ENCODE measurements at places on chromosomes 1 and 21.

- DNase-seq: no peak
These were observed 88.6 kb upstream of the ZC3H11B start for GRCh38 chr1:219701476-219701875.

- DNase-seq: no peak
These were observed 486.9 kb upstream of the DAB1 start for GRCh38 chr1:57910782-57911181.

GRCh38 chr1:46772571-46772970 is 26.3 kb upstream of the CYP4B1 start:
- no peak for DNase-seq

DNA sequence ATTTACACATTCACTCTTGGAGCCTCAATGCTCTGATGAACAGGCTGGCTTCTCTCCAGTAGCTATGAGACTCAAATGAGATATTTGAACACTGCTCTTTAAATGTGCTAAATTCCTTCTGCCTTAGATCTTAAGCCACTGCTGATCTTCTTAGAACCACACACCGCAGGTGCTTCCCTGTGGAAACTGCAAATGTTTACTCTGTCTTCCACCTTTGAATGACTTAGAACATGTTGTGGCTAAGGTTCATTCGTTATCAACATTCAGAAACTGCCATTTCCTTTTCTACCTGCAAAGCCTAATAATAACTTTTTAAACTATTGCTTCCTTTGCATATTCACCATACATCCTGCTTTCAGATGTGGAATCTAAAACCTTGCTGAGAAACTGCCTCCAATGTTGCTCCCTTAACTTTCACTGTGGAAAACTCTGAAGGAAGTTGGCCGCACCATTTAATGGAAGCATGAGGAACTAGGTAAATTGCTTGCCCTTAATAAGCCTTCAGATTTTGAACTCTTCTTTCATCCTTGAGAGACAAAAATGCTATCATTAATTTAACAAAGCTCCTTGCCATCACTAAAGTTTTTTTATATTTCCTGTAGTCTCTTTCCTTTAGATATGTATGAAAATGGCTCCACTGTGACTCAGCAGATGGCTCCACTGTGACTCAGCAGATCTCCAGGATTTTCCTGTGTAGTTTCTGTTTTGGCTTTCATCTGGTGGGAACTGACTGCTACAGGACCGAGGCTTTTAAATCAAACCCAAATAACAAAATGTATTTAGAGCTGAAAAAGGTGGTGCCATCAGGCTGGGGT is 143.8 kb downstream of the TNFSF18 start:
- DNase-seq: no peak

GRCh38 chr1:87539147-87539546 is 210.5 kb downstream of the LMO4 start:
- DNase-seq: no peak

DNA sequence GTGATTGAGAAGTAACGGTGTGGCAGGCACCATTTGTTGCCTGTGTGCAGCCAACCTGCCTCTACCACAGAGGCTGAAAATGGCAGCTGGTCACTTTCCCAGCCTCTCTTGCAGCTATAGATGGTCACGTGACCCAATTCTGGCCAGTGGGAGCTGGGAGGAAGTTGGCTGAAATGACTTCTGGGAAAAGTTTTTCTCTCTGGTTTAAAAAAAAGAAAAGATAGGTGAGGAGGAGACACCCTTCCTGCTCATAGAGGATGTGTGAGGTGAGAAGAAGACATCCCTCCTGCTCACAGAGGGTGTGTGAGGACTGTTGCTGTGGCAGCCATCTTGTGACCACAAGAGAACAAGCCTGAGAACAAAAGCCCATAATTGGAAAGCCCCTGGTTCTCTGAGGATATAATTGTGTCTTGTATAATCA is 122.8 kb downstream of the SYF2 start:
- no peak for DNase-seq

DNA sequence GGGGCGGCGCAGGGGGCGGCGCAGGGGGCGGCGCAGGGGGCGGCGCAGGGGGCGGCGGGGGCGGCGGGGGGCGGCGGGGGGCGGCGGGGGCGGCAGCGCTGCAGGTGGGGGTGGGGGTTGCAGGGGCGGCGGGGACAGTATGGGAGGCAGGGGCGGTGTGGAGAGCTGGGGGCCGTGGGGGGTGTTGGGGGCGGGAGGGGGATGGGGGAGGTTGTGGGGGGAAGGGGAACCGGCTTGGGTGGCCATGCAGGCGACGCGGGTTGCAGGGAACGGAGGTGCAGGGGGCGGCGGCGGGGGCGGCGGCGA is 13.0 kb upstream of the SLC19A1 start:
- DNase-seq: no peak

DNA sequence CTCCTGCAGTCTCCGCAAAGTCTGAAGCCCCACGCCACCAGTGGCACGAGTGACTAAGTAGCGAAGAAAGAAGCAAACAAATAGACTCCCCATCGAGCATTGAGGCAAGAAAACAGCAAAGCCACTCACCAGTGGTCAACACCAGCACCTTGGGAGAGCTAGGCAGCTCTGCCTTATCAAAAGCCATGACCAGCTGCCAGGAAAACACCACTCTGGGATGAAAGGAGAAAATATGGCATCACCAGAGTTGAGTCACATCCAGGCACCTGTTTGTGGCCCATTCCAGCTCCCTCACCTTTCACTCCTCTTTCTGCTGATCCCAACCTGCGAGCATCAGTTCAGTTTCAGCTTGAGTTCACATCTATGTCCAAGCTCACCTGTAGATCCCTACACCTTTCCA is 17.2 kb downstream of the PDZK1 start:
- no peak for DNase-seq

DNA sequence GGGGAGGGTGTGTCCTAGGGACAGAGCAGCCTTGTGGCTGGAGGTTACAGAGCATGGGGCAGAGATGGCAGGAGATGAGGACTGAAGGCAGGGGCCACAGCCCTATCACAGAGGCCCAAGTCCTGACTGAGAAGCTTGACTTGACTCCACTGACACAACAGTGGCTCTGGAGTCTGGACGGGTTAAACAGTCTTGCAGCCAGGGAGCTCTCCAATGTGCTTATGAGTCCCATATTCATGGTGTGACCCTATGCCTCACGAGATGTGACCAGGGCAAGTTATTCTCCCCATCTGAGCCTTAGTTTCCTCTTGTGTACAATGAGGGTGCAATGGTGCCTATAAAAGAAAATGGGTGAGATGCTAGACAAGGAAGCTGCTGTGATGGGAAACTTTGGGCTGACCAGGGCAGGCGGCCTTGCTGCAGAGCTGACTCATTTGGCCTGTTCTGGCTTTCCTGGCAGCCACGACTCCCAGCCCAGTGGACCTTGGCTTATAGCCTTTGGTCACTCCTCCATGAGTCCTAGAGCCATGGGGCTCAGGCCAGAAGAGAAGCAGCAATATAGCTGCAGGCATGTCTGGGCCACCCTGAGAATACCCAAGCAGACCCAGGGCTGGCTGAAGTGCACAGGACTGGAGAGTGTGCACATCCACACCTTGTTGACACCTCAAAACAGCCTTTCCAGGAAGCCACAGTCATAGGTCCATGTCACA is 2.8 kb upstream of the TTC22 start:
- no peak for DNase-seq

DNA sequence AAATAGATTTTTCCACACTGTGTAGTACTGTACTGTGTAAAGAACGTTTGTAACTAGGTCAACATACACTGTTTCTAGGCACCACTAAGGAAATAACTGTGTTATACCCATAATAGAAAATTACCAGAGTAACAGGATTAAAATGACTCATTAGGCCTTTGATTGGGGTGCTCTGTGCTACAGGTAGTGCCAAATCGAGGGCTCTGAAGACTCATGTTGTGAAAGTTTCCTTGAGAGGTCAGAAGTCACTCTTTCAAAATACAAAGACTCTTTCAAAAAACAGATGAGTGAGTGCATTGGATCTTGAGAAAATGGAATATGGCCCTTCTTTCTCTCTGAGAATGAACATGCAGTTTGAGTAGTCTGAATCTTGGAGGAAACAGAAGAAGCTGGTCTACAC is 143.0 kb downstream of the MRPL39 start:
- no peak for DNase-seq

All from activated T-helper 1 cell treated with Interleukin-2 at 50 U/mL for 16 hours (primary cell).